ENCODE measurements at places on chromosomes 6 and 20.

DNA sequence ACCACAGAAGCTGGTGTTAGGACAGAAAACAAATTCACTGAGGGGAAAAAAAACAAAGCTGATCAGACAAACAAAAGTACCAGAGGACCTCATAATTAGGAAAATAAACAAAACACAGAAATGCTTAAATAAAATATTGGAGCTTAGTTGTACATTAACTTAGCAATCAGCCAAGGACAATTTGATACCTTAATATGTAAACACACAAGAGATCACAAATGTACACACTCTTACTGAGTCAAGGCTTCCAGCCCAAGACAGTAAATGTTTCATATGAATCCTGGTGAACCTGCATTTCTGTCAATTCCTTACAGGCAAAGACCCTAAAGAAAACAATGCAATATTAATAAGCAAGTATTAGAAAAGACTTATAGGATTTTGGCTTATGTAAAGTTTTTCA lies 62.0 kb upstream of the SPTLC3 start:
- DNase-seq = no peak

DNA sequence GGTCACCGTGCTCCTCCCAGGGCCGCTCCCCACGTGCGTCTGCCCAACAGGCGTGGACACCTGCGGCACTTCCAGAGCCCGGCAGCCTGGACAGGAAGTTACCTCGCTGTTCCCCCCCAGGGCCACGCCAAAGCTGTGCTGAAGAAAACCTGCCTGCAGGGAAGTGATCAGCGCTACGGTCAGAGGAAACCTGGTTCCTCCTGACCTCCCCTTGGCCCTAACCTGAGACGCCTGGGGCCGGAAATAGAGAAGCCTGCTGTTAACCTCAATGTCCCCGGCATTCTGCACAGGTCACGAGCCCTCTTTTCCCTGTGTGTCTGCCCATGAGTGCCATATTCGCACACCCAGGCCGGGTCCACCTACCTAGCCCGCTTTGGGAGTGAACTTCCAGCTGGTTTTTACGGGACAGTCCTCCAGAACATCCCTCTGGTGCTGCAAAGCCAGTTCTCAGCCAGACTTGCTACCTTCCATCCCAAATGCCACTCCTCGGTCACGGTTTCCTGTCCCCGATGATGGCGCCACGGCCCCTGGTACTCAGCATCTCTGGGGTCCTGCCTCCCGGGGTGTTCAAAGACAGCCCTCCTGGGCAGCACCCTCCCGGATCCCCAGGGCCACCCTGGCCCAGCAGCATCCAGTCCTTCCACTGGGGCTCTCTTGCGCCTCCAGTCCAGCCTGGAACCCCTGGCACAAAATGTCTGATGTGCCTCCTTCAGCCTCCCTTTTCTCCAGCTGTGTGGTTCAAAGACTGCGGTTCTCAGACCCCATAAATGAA lies 12.0 kb upstream of the IRF4 start:
- DNase-seq = no peak

GRCh38 chr20:47789764-47790579 lies 4.7 kb upstream of the SULF2 start:
- no peak for DNase-seq

DNA sequence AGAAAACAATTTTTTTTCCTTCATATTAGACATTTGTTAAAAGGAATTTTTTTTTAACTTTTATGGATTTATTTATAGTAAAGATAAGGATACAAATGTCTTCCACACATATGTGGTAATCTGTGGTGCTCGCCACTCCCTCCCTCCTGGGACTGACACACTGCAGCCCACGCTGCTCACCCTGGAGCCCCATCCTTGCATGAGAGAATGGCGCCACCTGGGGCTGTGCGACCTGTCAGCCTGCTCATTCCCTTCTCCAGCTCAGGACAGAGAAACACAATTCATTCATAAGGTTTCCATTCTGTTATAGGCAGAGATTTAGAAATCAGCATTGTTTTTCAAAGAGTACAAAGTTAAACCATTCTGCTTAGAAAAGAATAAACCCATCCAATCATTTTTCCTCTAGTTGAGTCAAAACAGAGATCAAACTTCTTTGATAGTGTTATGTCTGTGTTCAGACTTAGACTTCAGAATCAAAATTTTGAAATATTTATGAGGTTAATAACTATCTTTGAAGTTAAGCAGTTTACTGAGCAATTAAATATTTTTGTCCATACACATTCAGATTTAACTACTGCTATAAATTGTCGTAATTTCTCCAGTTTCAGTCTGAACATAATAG lies 42.8 kb upstream of the DYNLRB1 start:
- DNase-seq = peak; percentile 10

GRCh38 chr6:781350-781961 lies 88.5 kb upstream of the EXOC2 start:
- DNase-seq = no peak

- DNase-seq = no peak
These were observed 5.5 kb downstream of the KATNA1 start for GRCh38 chr6:149642829-149643580.

GRCh38 chr6:36783603-36784375 lies 55.5 kb downstream of the CPNE5 start:
- no peak for DNase-seq

DNA sequence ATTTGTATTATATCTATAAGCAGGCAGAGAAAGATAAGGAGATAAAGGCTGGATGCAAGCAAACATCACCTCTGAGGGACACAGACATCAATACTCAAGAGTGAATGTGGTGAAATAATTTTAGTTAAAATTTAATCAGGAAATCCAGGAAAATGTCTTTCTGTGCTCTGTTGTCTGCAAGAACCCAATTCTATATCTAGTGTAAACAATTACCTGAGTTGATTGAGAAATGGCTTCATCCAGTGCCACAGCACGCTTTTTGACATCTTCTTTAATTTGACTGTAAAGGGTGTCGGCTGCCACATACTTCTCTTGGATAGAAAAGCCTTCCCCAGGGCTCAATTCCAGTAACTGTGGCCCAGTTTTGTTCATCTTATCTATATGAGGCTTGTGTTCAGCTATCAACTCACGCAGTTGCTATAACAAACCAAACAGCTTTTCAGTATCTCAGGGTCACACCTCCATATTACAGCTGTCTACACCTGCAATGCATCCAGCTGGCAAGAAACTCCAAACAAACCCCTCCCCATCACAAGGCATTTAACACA lies 131.6 kb downstream of the DST start:
- no peak for DNase-seq

All from stimulated activated CD4-positive, alpha-beta T cell treated with anti-CD3 and anti-CD28 coated beads, Interleukin-4, amount 100 ng/mL, for 24 hours (primary cell).